Amniotic stem cell (primary cell): ENCODE measurements at places on chromosomes 2 and 18.

DNA sequence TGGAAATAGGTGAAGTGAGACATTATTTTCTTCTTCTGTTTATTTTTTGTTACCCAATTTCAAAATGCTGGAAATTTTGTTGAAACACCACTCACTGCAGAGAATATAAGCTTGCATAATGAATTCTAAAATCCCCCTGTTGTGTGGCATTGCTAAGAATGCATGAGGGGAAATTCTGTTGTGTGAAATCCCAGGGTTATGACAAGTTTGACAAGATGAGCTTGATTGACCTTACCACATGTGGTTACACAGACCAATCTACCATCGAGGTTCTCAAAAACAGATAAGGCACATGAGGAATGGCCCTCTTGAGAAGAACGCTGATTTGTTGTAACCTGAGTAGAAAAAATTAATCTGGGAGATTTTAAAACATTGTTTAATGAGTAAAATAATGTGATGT is 261.6 kb upstream of the MMADHC start:
- no peak for DNase-seq

DNA sequence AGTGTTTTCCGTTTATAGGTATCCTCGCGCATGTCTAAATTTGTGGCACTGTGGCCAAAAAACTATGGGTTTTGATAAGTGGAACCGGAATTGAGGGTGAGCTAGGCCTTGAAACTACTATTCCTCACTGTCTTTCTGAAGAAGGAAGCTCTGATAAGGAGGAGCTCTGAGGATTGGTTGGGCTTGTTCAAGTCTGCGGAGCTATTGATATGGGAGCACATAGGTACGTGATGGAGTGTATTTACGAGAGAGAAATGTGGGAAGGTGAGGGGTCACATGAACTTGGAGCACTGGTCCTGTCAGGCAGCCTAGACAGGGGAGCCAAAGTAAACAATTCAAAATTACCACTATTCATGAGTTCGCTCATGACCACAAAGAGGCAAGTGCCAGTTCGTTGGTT is 131.4 kb downstream of the BABAM2 start:
- no peak for DNase-seq

- DNase-seq: peak; percentile 79
Measured at GRCh38 chr2:54572262-54572635, 116.1 kb downstream of the SPTBN1 start.

DNA sequence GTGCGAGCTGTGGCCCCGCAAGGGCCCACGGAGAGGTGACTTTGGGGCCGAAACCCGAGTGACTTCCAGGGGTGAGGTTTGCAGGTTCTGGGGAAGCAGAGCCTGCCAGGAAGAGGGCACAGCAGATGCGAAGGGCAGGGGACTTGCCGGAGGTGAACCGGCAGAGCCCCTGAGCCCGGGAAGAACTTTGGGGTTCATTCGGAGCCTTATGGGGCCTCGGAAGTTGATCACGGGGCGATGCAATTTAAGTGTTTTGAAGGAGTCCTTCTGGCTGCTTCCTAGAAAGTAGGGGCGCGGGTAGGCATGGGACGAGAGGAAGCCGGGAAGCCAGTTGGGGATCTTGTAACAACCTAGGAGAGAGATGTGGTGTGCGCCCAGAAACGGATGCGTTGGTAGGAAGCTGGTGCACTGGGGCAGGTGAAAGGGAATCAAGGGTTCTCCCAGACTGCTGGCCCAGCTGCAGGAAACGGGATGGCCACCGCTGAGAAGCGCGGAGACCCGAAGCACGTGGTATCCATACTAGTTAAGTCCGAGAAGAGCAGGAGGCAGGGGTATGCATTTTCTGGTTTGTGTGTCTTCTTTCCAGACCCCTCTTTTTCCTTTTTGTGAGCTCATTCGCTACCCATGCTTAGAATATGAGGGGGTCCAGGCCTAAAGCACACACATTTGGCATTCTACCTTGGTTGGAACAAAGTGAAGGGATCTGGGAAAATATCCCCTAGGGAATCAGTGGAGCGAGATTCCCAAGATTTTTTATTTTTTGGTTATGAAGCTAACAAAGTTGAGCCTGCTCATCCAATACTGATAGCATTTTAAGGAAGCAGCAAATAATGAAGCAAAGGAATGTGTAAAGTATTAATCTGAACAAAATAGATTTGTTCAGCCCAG is 758 bp downstream of the SCLY start:
- DNase-seq: no peak

DNA sequence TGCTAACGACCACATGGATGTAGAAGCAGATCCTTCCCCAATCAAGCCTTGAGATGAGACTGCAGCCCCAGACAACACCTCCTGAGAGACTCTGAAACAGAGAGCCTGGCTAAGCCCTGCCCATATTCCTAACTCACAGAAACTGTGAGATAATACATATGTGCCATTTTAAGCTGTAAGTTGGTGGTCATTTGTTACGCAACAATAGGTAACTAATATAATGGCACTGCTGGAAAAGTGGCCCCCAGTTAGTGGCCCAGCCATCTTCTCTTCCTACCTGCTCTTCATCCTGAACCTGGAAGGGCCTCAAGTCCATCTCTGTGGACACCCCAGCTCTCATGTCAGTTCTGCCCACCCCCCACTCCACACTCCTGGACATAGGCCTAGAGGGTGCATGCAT is 144.0 kb downstream of the TMEM17 start:
- DNase-seq: no peak

GRCh38 chr18:59353079-59353680 is 5.9 kb downstream of the LMAN1 start:
- DNase-seq: no peak

- no peak for DNase-seq
Measured at GRCh38 chr18:9919564-9920232, 5.9 kb downstream of the VAPA start.

GRCh38 chr2:223383315-223383714 is 218.8 kb downstream of the SCG2 start:
- DNase-seq: no peak

GRCh38 chr2:117888897-117889296 is 74.4 kb downstream of the DDX18 start:
- no peak for DNase-seq

- peak; percentile 11 for DNase-seq
Measured at GRCh38 chr18:33951031-33951430, 273.7 kb downstream of the NOL4 start.

GRCh38 chr2:70498528-70498927 is 55.1 kb downstream of the TGFA start:
- no peak for DNase-seq

GRCh38 chr2:215149486-215149885 is 11.1 kb upstream of the ABCA12 start:
- no peak for DNase-seq

DNA sequence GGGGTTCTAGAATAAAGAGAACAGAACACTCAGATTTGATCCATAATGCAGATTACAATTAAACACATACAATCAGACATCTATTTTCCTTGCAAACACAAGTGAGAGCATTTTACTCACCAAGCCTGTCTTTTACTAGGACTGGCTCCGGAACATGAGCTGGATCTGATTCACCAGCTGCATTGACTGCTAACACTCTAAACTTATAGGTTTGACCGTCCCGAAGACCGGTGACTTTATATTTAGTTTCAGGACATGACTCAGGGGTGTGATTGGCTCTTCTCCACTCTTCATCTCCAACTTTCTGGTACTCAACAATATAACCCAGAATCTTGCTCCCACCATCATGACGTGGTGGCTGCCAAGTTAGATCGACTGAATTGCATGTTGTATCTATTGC is 112.4 kb downstream of the PLEKHA3 start:
- no peak for DNase-seq

DNA sequence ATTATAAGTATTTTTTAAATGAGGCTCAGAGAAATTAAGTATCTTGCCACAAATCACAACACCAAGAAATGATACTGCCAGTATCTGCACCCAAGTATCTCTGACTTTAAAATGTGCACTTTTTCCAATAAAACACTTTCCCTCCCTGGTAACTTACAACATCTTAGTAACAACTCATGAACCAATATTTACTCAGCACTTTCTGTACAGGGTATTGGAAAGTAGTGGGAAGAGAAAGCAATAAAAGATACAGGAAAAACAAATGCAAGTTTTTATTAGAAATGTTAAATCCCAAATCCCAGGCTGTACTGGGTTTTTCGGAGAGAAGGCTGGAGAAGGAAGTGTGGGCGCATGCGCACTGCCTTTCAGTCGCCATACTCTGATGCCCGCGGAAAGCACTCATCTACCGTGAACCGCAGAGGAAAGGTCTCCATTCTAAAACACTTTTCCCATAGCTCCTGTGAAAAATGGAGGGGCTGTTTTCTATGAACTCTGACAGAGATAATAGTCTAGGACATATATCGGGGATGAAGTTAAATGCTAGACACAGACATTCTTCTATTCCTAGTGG is 52.1 kb downstream of the L3MBTL4 start:
- DNase-seq: no peak

DNA sequence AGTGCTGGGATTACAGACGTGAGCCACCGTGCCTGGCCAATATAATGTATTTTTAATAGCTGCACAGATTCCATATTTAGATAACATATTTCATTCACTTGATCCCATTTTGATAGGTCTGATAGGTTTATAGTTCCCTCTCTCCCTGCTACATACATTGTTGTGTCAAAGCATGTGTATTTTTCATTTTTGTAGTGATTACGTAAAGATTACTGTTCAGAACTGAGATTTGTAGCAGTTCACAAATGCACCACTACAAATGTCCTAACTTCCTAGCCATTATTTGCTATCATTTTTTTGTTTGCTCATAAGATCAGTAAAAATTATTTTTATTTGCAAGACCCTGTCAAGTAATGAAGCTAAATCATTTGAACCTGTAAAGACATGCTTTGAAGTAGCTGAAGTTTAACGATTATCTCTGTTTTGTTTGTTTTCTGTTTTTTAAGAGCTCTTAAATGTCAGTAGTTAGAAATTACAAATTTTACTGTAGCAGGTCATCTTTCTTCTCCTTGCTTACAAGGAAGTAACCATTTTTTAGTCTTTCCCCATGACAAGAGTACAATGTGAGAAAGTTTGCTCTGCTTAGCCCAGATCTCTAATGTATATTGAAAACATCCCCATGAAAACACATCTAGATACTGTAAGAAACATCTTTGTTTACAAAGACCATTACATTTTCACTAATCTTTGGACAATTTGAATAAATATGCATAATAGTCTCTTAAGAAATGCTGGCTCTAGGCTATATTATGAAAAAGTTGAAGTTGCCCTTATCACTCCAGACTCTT is 54.1 kb downstream of the EML4 start:
- no peak for DNase-seq

GRCh38 chr2:45728458-45728942 is 77.0 kb downstream of the PRKCE start:
- no peak for DNase-seq

DNA sequence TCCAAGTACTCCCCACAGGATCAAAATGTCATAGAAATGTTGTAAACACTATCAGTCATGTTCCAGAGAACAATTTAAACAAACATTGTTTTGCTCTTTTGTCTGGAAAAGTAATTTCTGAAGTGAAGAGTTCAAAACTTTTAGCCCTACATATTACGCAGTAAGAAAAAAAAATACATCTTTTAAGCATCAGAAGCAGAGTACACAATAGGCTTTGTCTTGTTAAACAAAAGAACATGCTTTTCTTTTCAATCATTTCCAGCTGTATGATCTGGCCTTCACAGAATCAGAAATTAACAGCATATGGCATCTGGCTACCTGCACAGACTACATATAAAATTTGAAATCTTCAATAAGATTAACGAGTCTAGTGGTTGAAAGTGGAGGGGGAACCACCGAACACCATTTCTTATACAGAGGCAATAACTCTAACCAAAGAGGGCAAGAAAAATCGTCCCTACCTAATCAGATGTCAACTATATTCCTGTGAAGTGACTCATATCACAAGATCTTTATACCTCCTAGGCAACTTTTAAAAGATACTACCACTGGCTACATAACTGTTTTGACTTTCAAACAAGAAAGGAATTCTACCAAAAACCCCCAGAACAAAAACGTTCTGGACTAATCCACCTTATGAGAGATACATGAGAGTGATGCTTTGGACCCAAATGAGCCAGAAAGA is 149.3 kb downstream of the EXOC6B start:
- no peak for DNase-seq

GRCh38 chr2:179050755-179051154 is 818 bp upstream of the CCDC141 start:
- DNase-seq: no peak
